Activated T-cell treated with anti-CD3 and anti-CD28 coated beads for 24 hours (primary cell): ENCODE measurements at places on chromosomes 12 and 14.

GRCh38 chr14:61602733-61603077 lies 92.6 kb upstream of the HIF1A start:
- no peak for DNase-seq

GRCh38 chr12:41486718-41487117 lies 298.6 kb downstream of the PDZRN4 start:
- DNase-seq: no peak

GRCh38 chr12:71664411-71665089 lies 449 bp downstream of the THAP2 start:
- DNase-seq: no peak

DNA sequence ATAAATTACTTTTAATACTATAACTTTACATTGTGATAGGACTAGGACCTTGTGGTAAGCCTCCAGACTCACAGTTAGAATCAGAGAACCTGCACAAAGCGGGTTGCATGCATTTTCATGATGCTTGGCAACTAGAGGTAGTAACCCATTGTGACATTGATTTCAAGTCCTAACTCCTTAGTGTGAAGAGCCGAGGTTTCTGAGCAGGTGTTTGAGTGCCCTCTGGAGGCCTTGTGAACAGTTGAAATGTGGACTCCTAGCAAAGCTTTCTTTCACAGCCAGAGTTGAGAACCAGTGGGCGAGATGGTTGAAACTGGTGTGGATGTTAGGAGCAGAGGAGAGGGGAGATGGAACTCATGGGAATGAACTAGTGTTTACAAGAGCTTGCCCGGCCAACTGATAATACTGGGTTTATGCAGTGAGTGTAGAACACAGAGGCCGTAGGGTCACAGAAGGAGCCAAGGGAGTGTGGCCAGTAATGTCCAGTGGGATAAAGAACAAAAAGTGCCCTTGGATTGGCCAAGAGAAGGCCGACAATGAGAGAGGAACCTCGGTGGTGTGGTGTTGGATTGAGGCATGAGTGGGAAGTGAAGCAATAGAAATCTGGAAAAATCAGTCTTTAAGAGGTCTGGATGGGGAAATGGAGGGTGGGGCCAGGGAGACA lies 10.9 kb downstream of the ZNF664 start:
- peak; percentile 31 for DNase-seq

GRCh38 chr12:51393676-51394545 lies 2.7 kb upstream of the GALNT6 start:
- DNase-seq: peak; percentile 39

DNA sequence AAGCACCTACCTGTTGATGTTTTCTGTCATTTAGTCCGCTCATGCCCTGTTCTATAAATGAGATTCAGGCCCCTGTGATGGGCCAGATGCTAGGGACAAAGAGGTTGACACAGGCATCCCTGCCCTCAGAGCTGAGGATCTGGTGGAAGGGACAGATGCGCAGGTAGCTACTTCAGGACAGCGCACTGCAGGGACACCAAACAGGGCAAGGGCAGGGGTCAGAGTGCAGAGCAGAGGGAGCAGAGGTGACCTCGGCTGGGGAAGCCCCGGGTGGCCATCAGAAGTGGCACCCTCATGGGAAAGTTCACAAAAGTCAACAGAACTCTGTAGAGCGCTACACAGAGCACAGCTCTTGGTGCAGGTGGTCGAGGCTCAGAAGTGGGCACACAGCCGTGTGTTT lies 5.6 kb upstream of the PNMA1 start:
- no peak for DNase-seq

DNA sequence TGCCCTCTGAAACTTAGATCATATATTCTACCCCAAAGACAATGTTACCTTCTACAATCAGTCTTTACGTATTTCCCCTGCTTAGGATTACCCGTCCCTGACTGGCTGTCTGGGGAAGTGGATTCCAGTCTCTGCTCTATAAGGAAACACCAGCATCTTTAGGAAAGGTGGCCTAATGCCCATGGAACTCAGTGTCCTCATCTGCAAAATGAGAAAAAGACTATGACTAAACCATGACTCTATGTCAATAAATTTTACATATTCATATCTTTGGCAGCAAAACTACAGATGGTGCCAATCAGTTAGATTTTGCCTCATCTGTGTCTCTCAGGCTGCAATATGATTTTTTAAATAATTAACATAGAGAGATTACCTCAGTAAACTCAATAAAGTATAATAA lies 133.8 kb downstream of the ITPR2 start:
- DNase-seq: no peak

DNA sequence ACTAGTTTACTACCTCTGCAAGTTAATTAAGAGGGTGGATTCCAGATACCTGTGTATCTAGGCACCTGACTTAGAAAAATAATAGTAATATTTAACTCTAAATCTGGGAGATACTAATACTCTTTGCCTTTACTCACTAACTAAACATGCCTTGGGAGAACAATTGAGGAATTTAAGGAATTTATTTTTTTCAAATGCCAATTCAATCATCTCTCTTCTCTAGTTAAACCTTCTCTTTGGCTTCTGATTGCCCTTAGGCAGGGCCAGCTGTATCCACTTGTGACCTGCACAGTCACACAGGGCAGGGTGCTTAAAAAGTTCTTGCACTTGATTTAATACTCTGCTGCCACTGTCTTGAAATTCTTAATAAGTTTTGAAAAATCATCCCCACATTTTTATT lies 142.4 kb downstream of the PLCZ1 start:
- no peak for DNase-seq

- DNase-seq: no peak
Observed at GRCh38 chr12:108973629-108974152, 47.2 kb downstream of the SVOP start.

DNA sequence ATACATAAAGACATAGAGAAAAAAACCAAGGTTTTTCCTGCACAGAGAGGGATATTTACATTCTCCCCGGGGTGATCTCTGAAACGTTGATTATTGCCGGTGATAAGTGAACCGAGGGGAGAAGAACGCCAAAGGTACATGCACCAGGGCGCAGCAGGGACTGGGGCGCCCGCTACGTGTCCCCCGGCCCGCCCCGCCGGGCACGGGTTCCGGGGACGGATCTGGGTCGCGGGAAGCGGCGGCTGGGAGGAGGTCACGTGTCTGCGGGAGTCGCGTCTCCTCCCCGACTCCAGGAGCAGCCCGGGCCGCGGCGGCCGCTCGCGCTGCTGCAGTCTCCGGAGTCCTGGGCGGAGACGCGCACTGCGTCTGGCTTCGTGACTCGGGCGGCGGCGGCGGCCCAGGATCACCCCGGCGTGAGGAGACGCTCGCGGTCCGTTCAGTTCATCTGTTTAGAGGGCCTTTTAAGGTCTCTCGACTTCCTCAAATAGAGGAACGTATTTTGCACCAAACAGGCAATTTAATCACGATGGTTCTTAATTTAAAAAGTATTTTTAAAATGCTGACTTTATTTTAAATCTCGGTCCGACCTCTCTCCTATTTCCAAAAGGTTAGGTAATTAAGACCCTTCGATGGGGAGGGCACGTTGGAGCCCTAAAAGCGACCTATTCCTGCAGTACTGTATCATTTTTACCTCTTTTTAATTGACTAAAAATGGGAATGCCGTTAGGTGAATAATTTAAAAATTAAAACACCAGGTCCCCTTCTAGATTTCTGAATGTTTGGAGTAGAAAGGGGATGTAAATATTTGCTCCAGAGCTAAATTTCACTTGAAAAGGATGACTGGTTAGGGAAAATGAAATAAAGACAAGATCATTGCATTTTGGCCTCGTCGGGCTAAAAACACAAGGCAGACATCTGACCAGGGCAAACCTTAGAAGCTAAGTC lies 1.8 kb upstream of the BHLHE41 start:
- no peak for DNase-seq

GRCh38 chr12:25752710-25753309 lies 199.7 kb upstream of the LMNTD1 start:
- no peak for DNase-seq

DNA sequence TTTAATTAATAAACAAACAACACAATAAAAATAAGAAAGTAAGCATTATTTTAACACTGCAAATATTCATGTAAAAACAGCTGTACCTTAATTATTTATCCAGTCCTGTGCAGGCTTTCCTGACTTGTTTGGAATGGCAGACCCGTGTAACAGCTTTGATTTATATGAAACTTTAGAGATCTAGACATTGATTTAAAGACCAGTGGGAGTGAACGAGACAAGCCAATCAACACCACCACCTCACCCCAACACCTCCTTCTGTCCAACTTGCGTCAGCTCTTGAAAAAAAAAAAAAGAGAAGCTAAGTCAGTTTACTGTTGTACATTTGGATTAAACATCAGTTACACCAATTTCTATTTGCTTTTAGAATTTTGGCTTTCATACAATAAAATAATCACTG lies 22.3 kb downstream of the SLC38A4 start:
- DNase-seq: no peak

GRCh38 chr12:92593734-92594402 lies 108.9 kb upstream of the PLEKHG7 start:
- DNase-seq: peak; percentile 77

GRCh38 chr12:58906917-58907316 lies 13.4 kb downstream of the LRIG3 start:
- no peak for DNase-seq

DNA sequence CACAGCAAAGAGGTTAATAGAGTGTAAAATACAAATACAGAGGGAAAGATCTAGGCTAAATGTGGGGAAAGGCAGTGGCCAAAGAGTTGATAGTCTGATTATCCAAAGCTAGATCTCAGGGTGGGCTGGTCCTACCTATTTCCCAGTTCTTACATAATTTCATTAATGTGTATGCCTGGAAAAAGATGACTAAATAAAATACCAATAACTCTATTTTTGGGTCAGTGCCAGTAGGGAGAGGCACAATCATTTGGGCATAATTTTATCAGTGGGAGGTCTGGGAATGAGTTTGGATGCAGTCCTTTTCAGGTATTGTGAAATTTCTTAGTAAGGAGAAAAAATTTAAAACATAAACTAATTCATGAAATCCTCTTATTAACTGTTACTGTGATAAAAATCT lies 30.6 kb upstream of the CLEC14A start:
- DNase-seq: no peak
